ENCODE measurements at places on chromosomes 7 and 10. TPM values are rescaled to one million over a fixed set of nuclear protein-coding genes. Genes with fewer than 3 reads are reported as not detected.
A peak's percentile ranks its signal among the peaks of the same experiment; 100 is the strongest.

GRCh38 chr7:24576171-24577025 is 3.1 kb downstream of the PALS2 start:
- DNase-seq = peak; percentile 74

Gene EPO
- not detected for total RNA-seq

GRCh38 chr10:111035542-111035941 is 41.3 kb upstream of the ADRA2A start:
- DNase-seq = peak; percentile 5

Gene CTTNBP2
- 4.4 TPM for total RNA-seq

Data from fibroblast of lung (primary cell).